ENCODE measurements at places on chromosomes 4 and X. TPM values are rescaled to one million over a fixed set of nuclear protein-coding genes. Genes with fewer than 3 reads are reported as not detected.

The MAGEC2 gene
- total RNA-seq = not detected

The PPBP gene
- total RNA-seq = not detected

DNA sequence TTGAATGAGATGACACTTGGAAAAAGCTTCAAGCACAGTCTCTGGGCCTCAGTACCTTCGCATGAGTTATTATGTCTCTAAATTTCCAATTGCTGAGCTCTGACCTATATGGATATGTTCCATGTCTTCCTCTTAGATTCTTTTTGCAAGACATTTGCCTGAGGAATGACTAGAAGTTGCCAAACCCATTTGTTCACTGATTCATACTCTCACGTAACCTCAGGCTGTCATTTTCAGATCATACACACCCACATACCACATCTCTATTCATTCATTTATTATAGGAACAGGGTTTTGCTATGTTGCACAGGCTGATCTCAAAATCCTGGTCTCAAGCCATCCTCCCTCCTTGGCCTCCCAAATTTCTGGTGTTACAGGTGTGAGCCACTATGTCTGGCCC is 2137.1 kb upstream of the TENM3 start:
- DNase-seq = no peak

GRCh38 chr4:172050911-172051310 is 237.7 kb downstream of the GALNTL6 start:
- no peak for DNase-seq

DNA sequence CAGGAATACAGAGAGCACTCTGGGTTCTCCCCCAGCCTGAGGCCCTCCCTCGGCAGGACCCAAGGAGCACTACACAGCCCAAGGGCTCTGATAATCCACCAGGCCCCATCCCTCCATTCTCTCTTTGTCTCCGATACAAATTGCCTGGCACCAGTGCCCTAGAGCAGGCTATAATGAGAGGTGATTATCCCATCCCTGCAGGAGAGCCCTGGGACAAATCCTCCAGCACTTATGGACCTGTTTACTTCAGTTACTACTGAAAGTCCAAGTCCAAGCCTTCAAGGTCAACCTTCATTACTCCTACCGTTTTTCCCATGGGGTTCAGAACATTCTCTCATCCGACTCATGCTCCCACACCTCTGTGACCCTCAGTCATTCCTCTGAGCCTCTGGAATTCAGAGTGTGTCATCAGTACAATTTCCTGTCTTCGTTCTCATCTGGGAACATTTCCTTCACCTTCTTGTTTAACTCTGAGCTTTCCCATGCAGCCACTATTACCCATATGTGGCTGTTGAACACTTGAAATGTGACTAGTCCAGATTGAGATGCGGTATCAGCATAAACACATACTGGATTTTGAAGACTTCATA is 299.0 kb downstream of the RAPGEF2 start:
- DNase-seq = peak; percentile 98

The STATH gene
- total RNA-seq = not detected

- peak; percentile 40 for DNase-seq
Observed at GRCh38 chr4:138927072-138927471, 88.5 kb upstream of the NOCT start.

- peak; percentile 50 for DNase-seq
Observed at GRCh38 chr4:139887962-139888735, 222.5 kb downstream of the MGST2 start.

The MAGEB1 gene
- not detected for total RNA-seq

GRCh38 chrX:153726286-153727122 is 1.8 kb downstream of the ABCD1 start:
- DNase-seq = peak; percentile 56

The SPCS3 gene
- 120 TPM for total RNA-seq

The ZCCHC13 gene
- total RNA-seq = not detected

The AKAP14 gene
- total RNA-seq = not detected

All from lung microvascular endothelial cell (primary cell).